ENCODE measurements at places on chromosomes 6 and 20. TPM values are rescaled to one million over a fixed set of nuclear protein-coding genes. Genes with fewer than 3 reads are reported as not detected.

HIVEP1 gene
- 13.6 TPM for polyA plus RNA-seq

POPDC3 gene
- 18.9 TPM for polyA plus RNA-seq

GCM1 gene
- polyA plus RNA-seq: not detected

CST9 gene
- not detected for polyA plus RNA-seq

CTAGE9 gene
- polyA plus RNA-seq: not detected

COL11A2 gene
- 0.91 TPM for polyA plus RNA-seq

JPH2 gene
- polyA plus RNA-seq: 9.5 TPM

B3GALT4 gene
- polyA plus RNA-seq: 4.0 TPM

CRYBG1 gene
- 1.4 TPM for polyA plus RNA-seq

RAET1L gene
- not detected for polyA plus RNA-seq
